ENCODE measurements at places on chromosomes 6 and 20.
A peak's percentile ranks its signal among the peaks of the same experiment; 100 is the strongest.

GRCh38 chr6:20366082-20366830, 35.4 kb upstream of the E2F3 start:
- DNase-seq, result peak; percentile 48

GRCh38 chr6:132961610-132962009, 147.2 kb downstream of the RPS12 start:
- DNase-seq, result no peak

DNA sequence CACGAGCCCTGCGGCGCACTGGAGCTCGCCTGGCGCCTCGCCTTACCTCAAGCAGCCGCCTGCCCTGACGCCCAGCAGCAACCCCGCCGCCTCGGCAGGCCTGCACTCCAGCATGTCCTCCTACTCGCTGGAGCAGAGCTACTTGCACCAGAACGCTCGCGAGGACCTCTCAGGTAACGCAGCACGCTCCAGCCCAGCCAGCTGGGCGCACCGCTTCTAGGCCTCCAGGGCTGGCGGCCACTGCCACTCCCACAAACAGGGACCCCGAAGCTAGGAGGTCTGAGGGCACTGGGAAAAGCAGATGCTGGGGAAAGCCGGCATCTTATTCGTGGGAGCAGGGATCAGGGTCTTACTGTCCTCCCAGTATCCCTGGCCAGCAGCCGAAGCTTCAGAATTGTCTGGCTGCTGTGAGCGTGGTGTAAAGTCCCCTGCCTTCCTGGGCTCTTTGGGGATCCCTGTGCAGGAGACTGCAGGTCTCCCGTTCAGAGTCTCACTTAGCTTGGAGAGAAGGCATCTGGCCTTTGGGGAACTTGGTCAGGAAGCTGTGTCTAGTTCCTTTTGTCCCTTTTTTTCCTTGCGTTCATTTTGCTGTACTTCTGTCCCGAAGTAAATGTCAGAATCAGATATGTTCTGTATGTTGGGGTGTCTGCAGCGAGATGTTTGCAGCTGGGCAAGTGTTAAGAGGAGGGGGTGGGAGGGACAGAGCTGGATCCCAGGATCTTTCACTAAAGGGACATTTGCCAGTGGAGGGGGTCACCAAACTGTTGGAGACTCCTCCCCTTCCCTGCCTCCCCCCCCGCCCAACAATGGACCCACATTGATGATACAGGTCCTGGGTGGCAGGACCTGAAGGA, 1.8 kb downstream of the FOXF2 start:
- no peak for DNase-seq

GRCh38 chr6:21263531-21264287, 329.8 kb upstream of the SOX4 start:
- DNase-seq, result no peak

GRCh38 chr20:64058536-64058935, 4.5 kb upstream of the TCEA2 start:
- DNase-seq, result no peak

GRCh38 chr20:1207293-1207878, 4.1 kb downstream of the C20orf202 start:
- DNase-seq, result no peak

DNA sequence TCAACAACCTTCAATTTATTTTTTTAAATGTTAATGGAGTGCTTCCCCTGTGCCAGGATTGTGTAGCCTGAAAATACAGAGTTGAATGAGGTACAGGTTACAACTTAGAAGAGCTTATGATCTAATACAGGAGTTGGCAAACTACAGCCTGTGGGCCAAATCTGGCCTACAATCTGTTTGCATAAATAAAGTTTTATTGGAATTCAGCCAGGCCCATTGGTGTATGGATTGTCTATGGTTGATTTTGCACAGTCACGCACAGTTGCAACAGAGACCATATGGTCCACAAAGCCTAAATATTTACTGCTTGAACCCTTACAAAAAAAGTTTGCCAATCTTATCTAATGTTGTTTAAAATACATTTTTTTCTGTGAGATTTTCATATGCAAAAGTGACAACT, 177.3 kb upstream of the CCN2 start:
- no peak for DNase-seq

DNA sequence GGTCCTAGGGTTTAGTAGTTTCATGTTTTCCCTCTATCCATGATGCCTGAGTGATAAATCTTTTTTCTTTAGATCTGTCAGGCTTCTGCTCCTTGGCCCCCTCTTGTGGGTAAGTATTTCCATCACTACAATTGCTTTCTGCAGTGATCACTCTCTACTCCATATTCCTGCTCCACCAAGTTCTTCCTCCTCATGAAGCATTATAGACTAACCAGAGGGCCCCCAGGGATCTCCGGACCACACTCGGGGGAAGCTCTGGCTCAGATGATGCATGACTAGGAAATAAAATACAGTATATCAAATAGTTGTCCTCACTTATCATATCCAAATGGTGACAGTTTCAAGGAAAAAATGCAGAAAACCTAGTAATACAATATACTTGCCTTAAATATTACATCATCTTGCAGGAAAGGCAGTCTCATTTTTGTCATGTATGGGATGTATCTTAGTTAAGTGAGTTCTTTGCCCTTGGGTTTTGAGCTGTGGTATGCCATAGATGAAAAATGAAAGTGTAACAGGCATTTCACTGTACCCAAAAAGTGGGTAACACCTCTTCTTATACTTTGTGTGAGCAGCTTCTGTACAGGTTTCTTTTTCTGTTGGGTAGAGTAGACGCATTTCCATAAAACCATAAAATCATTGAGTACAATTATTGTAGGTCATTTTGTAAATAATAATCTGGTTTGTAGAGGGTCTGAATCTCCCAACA, 200.9 kb upstream of the EYA4 start:
- DNase-seq, result no peak

DNA sequence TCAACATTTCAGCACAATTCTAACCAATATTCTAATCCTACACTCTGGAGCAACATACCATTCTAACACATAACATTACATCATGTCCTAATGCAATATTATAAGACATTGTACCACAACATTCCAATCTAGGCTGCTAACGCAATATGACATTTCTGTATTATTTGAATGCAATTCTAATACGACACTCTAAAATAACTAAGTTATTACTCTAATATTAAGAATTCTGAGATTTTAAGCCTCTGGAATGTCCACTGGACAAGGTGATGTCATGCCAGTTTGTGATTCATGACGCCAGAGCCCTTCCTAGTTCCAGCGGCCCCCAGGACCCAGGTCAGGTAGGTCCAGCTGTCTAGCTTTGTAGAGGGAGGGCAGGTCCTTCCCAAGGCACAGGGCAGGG, 69.7 kb upstream of the SIRPA start:
- DNase-seq, result no peak

GRCh38 chr6:7261032-7261841, 51.8 kb downstream of the SSR1 start:
- DNase-seq, result peak; percentile 76

DNA sequence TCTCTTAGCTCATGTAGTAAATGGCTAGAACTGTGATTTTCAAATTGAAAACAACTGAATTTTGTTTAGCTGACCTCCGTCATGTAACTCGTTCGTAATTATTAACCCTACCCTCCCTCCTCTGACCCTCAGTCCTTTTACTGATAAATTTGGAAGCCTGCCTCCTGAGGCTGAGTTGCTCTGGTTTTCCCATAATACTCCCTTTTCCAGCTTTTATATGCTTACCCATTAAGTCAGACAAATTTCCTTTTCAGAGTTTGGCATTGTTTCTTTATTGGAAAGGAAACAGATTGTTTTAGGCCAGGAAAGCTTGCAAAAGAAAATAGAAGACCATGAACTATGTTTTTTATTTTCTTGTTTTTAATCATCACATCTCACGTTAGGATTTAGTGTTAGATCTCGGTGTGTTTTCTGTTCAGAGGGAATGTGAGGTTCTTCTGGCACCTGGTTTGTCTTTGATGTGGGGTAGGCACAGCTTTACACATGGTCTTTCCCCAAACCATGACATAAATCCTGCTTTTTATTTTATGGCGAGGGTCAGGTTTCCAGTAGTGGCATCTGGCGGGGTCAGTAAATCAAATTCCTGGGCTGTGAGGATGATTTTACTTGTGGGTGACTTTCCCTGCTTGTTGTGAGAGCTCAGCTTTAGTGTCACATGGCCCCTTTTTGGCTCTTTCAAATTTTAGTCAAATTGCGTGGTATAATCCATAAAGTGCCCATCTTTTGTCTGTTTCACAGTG, 24.5 kb downstream of the PLCB4 start:
- no peak for DNase-seq

GRCh38 chr6:170205126-170205525, 85.8 kb downstream of the DLL1 start:
- DNase-seq, result no peak

All from CD4-positive, alpha-beta T cell treated with Interleukin-1 beta for 1 hour (primary cell).